ENCODE measurements at places on chromosomes 7 and 10.

DNA sequence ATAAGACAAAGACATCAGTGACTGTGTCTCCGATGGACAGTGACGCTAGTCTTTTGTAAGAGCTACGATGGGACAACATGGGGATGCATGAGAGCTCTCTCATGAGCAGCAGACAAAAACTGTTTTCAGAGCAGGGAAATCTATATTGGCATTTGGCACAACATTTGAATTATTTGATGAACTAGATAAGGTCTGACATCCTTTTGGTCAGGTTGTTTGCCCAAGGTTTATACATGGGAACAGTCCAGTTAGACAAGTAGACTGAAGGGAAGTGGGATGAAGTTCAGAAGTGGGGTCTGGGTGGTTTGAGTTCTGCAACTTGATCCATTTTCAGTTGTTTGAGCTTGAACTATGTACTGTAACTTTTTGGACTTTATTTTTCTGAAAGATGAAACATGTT lies 50.8 kb downstream of the BUB3 start:
- DNase-seq = no peak

GRCh38 chr7:91571601-91572000 lies 307.4 kb downstream of the FZD1 start:
- DNase-seq = no peak

GRCh38 chr7:84688671-84689070 lies 494.1 kb upstream of the SEMA3A start:
- no peak for DNase-seq

DNA sequence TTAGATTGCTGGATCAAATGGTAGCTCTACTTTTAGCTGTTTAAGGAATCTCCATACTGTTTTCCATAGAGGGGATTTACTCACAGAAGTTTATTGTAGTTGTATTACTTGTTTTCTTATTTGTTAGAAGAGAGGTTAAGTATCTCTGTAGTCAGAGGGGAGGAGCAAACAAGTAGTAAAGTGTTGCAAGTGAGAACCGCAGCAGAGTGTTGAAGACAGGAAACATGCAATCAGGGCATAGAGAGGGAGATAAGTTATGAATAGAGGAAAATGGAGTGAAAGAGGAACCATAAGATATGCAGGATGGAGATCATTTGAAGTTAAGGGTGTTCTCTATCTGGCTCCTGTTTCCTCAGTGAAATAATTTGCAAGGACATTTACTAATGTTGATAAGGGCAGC lies 331.4 kb upstream of the TMEM229A start:
- DNase-seq = no peak

DNA sequence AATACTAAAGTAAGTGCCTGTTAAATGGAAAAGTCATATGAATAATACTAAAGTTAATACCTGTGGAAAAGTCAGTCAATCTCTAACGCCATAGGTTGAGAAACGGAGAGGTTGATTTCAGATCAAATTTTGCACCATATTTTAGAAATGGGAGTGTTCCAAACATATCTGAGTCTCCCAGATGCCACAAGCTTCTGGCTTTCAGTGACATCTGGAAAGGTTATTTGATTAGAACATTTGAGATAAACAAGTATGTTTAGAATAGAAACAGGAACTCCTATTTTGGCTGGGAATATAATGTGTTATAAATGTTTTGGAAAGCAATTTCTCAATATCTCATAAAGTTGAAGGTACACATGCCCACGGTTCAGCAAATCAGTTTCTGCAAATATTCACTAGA lies 5.8 kb downstream of the MACC1 start:
- DNase-seq = no peak

DNA sequence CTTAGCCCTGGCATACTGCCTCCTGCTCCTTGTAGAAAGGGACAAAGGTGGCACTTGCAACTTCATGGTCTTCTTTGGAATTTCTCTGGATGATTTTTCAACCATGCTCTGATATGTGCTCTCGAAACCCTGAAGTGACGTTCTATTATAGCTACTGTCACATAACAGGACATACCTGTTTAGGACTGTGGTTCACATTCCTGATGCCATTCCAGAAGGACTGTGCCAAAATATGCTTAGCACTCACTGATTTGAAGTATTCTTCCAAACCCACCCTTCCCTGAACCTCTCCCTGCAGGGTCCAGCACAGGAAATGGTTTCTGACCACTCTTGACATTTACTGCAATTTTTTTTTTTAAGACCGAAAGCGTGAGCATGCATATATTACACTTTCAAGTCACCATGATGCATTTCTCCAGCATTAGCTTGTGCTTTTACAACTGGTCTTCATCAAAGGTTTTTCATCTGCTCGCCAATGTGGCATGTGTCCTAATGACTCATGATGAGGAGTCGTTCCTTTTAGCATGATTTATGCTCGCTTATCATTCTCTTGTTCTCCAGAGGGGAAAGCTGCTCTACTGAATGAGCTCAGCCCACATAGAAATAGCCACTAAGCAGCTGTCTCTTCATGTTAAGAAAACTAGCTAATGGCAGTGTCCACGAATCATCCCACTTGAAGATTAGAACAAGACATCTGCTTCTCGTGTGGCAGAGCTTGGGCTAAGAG lies 135.2 kb downstream of the ADAM12 start:
- DNase-seq = peak; percentile 46

- no peak for DNase-seq
These were observed 415.0 kb downstream of the SFMBT2 start for GRCh38 chr10:6995831-6996230.

- DNase-seq = peak; percentile 63
These were observed 73.2 kb upstream of the ST8SIA6 start for GRCh38 chr10:17527514-17528146.

GRCh38 chr7:100444311-100445278 lies 8.3 kb upstream of the PPP1R35 start:
- DNase-seq = no peak

DNA sequence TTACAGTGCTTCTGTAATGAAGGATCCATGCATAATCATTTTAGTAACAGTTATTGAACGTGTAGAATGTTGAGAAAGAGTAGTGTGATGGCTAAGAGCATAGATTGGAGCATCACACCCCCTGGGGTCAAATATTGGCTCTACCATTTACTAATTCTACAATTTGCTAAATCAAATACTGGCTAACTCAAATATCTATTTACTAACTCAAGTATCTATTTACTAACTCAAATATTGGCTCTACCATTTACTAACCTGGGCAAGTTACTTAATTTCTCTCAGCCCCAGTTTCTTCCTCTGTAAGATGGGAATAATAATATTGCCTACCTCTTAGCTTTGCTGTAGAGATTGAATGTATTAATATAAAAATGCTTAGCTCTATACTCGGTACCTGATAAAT lies 64.0 kb downstream of the CDK14 start:
- no peak for DNase-seq

DNA sequence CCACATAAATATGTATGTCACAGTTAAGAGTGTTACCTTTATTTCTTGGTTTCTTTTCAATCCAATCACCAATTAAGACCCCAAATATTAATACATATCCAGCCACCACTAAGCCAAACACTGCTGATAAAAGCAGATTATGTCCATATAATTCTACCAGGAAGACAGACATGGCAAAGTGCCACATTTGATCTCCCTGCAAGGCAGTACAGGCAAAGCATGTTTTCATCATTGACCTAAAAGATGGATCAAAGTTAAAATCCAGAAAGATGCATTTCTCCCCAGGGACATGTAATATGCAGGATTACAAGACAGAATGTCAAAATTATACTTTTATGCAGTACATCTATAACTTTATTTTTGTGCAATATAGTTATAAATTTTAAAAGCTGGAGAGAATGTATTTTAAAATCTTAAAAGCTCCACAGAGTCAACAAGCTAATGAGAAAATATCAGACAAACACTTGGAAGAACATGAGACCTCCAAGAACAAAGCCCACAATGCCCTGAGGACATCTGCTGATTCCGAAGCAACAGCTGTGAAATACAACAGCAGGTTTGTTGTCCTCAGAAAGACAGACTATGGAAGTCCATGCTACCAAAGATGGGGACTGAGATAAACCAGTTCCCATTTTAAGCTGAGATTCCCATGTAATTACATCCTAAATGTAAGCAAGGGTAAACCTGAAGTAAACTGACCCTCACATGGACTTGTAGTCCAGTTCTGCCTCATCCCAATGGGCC lies 54.5 kb upstream of the TOMM7 start:
- DNase-seq = no peak

- no peak for DNase-seq
These were observed 123.4 kb upstream of the BTBD16 start for GRCh38 chr10:122147663-122148062.

DNA sequence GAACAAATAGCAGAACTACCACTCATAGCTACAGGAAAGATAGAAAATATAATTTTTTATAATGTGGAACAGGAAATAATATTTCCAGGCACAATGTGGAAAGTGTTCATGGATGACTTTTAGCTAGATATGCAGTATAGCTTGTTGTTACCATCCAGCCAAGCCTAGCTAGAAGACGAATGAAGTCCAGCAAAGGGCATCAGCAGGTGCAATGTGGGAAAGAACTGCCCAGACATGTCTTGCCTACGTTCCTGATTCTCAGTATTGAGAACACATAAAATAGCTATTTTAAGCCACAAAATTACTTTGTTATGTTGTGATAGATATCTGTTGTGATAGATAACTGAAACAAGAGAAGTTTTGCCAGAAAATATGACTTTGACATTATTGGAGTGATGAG lies 1690.0 kb upstream of the LRRTM3 start:
- DNase-seq = no peak

DNA sequence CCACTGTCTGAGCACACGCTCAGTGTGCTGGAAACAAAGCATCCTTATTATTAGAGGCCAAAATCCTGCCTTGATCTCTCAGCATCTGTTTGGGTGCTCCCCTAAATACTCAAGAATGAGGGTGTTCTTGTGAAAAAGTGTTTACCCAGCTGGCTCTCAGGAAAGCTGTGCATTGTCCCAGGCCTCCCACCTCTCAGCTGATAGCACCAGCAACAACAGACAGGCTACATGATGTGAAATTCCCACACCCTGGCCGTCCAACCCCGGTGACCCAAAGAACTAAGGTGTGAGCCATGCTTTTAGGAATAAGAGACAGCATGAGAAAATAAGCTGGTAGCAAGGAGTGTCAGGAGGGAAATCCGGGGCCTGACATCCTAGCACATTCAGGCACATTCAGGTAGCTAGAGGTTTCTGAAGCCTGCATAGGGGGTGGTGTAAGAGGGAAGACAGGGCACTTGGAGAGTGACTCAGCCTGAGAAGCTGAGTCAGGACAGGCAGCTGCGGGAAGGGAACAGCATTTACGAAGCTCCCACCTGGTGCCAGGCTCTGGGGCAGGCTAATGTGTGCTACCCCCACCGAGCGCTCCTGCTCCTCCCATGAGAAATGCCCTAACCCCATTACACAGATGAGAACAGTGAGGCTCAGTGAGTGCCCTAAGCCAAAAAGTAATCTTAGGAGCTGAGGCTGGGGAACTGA lies 205.6 kb downstream of the GRID1 start:
- no peak for DNase-seq
